Left lobe of liver (tissue), 2 donors: ENCODE measurements at places on chromosomes 5 and 9. TPM values are rescaled to one million over a fixed set of nuclear protein-coding genes. Genes with fewer than 3 reads are reported as not detected.

The HNRNPA0 gene
- total RNA-seq = 8.6 TPM

The COL5A1 gene
- 2.8 TPM for total RNA-seq

The MAP1B gene
- 3.4 TPM for total RNA-seq

The ANGPTL2 gene
- total RNA-seq = 2.8 TPM

The PTBP3 gene
- total RNA-seq = 18.7 TPM

DNA sequence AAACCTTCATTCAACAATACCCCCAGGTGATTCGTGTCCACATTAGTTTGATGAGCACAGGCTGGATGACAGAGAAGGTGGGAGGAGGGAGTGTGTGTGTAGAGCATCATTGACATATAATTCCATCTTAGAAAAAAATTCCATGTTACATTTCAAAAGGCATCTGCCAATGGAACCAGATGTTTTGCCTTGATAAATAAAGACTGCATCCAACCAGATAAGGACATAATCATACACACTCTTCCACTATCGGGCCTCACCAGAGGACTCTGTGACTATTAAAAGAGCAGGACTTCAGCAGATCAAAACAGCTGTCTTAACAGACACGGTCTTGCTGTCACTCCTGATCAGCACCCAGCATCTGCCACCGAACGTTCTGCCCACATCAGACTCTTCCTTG lies 96.4 kb upstream of the SPIN1 start:
- no peak for DNase-seq

DNA sequence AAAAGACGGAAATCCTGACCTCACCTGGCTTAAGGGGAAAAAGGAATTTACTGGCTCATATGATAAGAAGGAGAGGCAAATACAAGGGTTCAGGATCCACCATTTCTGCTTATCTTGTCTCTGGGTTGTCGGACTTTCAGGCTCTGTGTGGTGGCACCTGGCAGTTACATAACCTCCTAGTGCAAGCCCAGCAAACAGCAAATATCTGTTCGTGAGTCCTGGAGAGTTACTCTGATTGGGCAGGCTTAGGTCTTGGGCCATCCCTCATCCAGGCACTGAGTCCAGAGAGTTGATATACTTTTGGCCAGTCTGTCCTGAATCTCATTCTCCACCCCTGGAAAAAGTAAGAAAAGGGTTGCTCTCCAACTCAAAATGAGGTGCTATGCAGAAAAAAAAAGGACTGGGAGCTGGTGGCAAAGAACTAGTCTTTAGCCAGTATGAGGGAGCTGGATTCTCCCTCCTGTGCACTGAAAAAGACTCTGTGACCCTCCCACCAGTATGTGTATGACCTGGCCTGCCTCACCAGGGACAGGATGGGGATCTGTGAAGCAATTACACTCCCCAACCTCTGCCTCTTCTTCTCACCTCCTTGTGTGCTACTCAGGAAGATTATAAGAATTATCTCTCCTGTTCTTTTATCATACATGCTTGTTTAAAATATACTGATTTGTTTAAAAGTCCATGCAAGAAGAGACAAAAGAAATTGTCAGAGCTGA lies 282.9 kb downstream of the ARHGAP26 start:
- no peak for DNase-seq

- DNase-seq = no peak
Measured at GRCh38 chr9:33065157-33066076, 11.1 kb downstream of the SMU1 start.

DNA sequence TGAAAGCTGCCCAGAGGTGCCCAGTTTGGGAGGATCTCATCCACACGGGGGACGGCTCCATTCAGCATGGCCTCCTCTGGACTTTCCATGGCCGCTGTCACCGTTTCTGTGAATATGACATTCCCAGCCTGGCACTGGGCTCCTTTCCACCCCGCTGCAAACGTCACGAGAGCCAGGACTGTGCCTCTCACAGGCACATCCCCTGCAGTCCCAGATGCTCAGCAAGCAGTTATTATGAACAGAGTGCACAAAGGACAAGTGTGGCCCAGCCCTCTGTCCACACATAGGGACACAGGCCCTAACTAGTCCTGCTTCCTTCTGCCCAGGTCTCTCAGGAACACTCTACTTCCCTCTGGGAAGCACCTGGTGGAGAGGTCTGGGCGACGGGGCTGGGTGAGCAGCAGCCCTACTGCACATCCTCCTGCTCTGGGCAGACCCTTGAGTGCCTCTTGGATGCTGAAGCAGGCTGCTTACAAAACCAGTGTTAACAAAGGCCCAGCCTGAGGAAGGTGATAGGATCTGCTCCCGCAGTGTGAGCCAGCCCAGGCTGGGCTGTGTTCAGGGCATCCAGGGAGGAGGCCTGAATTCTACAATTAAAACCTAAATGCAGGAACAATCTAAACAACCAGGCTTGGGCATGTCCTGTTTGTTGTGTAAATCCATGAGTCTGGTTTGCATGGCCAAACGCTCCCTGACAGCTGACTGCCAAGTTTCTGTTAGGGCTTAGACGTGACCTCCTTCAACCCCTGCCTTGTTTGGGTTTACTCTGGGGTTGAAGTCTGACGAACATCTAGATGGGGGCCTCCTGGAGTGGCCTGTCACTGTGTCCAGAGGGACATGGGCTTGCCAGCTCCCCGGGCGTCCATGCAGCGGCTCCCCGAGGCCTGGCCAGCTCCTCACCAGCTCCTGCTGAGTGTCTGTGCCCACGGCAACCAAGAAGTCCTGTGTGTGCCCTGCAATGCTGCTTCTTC lies 269.8 kb downstream of the GADD45G start:
- DNase-seq = peak; percentile 77

- no peak for DNase-seq
Measured at GRCh38 chr5:643351-643801, 31.2 kb downstream of the CEP72 start.

- DNase-seq = no peak
Measured at GRCh38 chr9:127204771-127205470, 59.7 kb upstream of the GARNL3 start.

DNA sequence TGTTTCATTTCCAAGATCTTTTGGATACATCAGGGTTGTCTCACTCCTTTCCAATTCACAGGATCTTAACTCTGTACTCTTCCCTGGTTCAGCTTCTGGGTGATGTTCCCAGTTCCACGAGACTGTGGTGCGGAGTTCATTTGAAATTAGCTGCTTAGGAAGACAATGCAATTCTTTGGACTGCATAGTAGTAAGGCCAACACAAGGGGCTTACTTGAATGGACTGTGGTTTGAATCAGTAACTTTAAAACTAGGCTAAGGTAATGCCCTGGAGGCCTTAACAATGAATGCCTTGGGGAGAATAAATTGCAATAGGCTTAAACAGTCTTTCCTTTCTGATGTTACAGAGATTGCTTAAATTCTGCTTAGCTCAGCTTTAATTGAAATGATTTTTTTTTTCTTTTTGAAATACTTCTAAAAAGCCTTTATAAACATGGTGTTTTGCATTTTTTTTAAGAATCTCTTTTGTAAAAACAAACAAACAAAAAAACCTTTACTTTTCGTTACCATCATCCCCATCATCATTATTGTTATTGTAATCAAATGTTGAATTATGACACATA lies 133.8 kb upstream of the MEF2C start:
- DNase-seq = no peak

DNA sequence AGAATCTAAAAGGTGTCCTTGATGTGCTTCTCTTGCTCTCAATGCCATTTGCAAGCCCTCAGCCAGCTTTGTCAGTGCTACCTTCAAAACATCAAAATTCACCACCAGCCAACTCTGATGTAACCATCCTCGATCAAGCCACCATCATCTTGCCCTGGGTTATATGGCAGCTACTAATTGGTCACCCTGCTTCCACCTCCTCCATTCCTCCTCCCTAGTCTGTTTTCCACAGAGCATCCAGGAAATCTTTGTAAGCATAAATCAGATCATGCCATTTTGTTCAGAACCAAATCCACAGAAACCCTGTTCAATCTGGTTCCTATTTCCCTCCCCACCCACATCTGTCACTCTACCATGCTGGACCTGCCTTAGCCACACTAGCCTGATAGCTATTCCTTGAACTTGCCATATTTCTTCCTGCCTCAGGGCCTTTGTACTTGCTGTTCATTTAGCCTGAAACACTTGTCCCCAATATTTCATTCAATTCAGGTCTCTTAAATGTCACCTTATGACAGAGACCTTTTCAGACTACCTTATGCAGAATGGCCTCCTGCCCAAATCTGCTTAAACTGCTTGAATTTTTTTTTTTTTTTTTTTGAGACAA lies 1.9 kb upstream of the B4GALT1 start:
- no peak for DNase-seq

GRCh38 chr5:172123269-172123692 lies 64.7 kb downstream of the STK10 start:
- no peak for DNase-seq

GRCh38 chr9:8384091-8384490 lies 584.5 kb upstream of the DMAC1 start:
- DNase-seq = no peak
